ELR (cell line): ENCODE measurements at places on chromosomes 12 and 14.
A peak's percentile ranks its signal among the peaks of the same experiment; 100 is the strongest.

DNA sequence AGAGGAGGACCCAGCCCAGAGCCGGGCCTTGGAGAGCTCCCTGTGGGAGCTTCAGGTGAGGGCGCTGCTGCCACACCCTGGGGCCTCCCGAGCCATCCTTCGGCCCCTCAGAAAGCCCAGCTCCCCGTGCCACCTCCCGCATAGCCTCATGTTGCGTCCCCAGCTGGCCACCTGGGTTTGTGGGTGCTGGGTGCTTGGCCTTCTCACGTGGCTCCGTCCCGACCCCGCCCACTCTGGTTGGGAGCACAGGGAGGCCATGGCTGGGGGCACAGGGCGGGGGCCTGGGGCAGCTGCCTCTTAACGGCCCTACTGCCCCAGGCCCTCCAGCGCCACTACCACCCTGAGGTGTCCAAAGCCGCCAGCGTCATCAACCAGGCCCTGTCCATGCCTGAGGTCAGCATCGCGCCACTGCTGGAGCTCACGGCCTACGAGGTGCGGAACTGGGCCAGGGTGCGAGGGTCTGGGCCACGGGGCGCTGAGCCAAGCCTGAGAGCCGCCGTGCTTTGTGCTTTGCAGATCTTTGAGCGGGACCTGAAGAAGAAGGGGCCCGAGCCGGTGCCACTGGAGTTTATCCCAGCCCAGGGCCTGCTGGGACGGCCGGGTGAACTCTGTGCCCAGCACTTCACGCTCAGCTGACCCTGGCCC is 7.6 kb downstream of the NOC4L start:
- no peak for DNase-seq

GRCh38 chr12:116996093-116996492 is 85.3 kb downstream of the FBXW8 start:
- DNase-seq, result no peak

- DNase-seq, result peak; percentile 56
Measured at GRCh38 chr12:124862768-124863415, 772 bp downstream of the SCARB1 start.

DNA sequence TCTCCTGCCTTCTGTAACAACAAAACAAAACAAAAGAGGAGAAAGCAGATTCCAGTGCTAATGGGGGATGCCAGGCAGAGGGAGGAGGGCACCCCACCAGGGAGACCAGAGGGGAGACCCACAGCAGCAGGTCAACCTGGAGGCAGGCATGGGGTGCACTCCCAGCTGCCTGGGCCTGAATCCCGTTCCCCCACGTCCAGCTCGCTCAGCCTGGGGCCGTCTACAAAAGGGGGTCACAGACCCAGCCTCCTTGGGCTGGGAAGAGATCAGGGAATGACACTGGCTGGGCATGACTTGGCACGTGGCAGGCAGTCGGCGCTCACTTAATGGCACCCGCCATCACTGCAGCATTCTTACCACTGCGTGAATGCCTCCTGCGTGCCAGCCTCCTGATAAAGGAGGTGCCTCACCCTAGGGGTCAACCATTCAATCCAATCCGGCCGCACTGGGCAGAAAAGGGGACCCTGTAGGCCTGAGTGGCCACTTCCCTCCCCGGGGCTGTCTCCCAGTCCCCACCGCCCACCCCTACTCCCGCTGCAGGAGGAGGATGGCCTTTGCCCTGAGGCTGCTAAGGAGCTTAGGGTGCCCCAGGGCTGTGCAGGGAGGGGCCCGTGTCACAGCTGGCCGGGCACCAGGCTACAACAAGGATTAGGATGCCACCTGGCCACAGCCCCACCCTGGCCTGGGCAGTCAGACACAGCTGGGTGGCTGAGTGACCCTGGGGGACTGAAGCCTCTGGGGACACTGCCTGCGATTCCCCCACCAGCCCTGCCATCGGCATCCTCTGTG is 87.5 kb downstream of the NCOR2 start:
- no peak for DNase-seq

DNA sequence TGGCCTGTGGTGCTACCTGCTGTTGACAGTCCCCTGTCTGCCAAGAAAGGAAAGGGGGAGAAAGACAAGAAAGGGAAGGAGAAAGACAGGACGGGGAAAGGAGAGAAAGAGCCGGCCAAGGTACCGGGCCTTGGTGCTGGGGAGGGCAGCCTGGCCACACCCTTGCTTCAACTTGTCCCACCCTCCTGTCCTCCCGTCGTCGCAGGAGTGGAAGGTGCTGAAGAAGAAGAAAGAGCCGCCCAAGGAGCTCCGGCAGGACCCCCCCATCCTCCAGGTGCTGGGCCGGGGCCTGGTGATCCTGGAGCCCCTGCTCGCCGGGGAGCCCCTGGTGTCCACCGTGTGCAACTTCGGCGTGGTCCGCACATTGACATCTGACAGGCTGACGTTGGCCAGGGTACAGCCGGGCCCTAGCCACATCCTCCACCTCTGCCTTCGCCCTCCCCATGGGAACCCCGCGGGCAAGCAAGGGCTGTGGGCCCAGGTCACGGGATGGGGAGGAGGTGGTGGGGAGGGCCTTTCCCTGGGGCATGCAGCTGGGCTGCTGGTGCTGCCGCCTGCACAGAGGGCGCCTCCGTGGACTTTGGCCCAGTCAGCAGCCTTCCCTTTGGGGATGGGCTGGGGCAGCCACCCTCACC is 2.9 kb upstream of the B3GNT4 start:
- DNase-seq, result no peak

DNA sequence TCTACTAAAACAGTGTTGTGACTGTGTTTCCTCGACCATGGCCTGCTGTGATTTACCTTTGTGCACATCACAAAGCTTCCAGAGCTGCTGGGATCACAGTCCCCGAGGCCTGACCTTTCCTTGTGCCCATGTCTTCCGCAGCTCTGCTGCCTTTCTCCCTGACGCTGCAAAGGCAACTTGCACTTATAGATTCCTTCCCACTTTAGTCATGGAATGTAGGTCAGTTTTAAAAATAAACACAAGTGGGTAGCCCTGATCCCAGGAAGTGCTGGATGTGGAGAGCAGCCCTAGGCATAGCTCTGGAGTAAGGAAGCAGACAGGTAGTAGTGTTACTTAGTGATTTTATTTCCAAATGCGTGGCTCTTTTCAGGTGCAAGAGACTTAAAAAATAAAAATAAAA is 825.7 kb downstream of the AACS start:
- DNase-seq, result no peak

DNA sequence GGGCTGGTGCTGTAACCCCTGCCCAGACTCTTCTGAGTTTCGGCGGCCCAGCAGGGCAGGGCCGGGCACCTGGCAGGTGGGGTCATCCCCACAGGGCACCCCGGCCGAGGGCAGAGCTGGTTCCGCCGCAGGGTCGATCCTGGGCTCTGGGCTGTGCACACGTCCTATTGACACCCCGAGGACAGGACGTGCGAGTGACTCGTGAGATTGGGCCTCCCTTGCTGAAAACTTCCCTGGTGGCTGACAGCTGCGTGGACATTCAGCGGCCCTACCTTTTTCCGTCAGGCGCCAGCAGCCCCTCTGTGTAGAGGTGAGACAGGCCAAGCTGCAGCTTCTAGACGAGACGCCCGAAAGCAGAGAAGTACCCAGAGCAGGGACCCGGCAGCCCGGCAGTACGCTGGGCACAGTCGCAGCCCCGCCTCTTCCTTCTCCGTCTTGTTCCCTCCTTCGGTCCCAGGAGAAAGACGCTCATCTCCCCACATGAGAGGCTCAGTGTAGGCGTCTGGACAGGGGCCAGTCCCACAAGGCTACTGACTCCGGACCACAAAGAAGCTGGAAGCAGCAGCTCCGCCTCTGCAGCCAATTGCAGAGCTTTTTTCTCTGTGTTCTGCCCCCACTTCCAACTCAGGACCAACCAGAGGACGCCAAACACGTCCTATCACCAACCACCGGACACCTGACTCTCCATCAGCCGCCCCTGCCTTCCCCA is at the start of gene LRCOL1:
Gene LRCOL1, minus strand, starts transcription at position 532 of the 709 bp plus-strand sequence. CDS start 4,331 bp downstream, outside the sequence.
- peak; percentile 33 for DNase-seq

GRCh38 chr14:69972755-69973154 is 93.5 kb downstream of the SMOC1 start:
- DNase-seq, result no peak
